ENCODE measurements at places on chromosomes 11 and 22.

DNA sequence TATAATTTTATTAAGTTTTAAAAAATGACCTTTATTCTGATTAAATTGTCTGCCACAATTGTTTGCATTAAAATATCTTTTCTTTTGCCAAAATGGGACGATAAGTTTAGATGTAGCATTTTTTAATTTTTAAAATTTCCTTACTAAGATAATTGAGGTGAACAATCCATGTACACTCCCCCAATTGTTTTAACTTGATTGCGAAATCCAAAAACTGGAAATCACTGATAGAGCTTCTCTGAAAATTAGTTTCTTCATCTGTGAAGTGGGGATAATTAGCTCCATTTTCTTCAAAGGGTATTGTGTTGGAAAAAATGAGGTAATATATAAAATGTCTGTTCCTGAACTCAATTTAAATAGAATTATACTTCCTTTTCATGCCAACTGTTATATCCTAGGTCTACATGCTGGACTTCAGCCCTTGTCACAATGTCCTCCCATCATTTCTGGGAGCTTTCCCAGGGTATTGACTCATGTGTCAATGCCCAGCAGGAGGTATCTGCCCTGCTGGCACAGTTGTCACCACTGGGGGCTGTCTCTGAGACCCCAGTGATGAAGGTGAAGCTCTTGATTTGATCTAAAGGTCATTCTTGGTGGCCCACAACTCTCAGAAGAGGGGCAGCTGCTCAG, 28.7 kb upstream of the NAV2 start:
- DNase-seq = no peak

DNA sequence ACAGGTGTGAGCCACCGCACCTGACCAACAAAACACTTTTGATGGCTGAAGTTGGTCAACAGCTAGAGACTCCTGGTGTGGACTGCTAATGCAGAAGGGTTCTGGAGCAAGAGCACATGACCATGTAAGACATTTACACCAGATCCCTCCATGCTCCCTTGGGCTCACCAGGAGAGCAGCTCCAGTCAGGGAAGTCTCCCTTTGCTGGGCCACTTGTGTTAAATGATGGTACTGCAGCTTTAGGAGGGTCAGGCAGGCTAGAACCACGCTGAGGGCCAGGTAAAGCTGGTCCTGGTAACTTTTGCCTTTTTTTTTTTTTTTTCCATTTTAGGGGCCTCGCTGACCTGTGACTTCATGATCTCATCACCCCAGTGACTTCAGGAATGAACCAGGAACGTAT, 146.4 kb downstream of the FBXO7 start:
- DNase-seq = no peak

- DNase-seq = no peak
Measured at GRCh38 chr11:106950067-106950491, 68.2 kb downstream of the GUCY1A2 start.

DNA sequence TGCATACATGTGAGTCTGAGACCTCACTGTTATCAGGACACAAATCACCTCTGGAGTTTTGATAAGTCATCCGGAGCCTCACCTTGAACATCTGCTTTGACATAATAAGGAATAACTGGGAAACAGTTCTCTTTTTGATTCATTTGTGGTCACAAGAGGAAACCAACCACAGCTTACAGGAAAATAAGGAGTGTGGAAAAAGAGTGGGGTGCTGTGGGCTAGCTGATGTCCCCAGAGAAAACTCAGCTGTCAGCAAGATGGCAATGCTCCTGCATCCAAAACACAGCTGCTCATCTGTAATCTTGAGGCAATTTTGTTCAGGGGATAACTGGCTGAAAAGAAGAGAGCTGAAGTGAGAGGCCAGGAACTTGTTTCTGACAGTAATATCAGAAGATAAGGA, 416.4 kb upstream of the SYN3 start:
- no peak for DNase-seq

DNA sequence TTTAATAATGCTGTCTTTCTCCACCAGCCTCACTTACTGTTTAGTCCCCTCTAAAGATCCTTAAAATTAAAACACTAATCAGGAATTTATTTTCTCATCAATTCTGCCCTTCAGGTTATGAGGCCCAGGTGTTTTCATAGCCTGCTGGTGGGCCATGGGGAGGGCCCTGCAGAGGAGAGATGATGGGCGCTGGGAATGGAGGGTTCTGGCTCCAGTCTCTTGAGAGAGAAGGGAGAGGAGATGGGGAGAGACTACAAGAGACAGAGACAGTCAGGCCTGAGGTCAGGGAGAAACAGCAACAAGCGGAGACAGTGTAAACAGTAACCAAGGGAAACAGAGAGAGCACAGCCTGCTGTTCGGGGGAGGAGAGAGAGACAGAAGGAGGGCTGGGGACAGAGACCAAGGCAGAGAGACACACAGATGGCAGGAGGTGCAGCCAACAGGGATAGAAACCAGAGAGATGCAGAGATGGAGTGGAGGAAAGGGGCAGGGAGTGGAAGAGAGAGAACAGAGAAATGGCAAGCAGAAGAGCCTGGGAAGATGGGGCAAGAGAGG, 187.3 kb upstream of the SYT13 start:
- DNase-seq = no peak

DNA sequence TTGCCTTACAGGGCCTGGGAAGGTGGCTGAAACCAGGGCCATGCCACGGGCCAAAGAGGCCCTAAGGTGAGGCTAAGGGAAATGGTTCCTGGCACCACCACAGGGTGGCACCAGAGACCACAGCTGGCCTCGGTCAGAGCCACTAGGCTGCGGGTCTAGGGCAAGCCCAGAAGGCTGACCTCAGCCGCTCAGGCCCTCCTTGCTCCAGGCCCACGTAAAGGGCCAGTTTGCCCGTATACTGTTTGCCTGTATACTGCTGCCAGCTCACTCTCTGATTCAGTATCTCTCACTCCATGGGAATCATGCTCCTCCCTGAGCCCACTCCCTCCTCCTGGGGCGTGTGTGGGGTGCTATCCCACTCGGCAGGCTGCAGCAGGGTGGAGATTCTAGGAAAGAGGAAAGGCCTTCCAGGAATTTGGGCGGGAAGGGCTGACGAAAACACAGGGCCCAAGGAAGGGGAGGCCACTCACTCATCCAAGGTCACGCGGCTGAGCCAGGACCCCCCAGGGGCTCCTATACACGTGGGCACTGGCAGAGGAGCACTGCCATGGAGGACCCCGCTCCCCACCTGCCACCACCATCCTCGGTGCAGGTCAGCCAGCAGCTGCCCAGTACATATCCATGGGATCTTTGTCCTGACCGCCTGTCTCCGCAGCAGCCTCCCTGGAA, 62.4 kb downstream of the NECTIN1 start:
- peak; percentile 69 for DNase-seq

DNA sequence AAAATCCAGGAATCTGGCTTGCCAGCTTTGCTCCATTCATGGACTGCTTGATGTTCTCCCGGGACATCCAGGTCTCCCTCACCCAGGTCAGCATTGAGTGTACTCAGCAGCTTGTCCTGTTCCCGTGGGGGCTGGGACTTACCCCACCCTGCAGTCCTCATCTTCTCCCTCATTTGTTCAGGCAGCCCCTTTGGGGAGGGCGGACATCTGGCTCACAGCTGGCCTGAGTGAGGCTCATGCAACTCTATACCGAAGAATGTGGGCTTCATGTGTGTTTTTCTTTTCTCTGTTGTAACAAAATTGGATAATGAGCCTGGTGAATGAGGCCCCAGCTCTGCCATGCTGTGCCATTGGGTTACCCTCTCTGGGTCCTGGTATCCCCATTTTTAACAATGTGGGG, 227.7 kb upstream of the TENM4 start:
- DNase-seq = no peak

DNA sequence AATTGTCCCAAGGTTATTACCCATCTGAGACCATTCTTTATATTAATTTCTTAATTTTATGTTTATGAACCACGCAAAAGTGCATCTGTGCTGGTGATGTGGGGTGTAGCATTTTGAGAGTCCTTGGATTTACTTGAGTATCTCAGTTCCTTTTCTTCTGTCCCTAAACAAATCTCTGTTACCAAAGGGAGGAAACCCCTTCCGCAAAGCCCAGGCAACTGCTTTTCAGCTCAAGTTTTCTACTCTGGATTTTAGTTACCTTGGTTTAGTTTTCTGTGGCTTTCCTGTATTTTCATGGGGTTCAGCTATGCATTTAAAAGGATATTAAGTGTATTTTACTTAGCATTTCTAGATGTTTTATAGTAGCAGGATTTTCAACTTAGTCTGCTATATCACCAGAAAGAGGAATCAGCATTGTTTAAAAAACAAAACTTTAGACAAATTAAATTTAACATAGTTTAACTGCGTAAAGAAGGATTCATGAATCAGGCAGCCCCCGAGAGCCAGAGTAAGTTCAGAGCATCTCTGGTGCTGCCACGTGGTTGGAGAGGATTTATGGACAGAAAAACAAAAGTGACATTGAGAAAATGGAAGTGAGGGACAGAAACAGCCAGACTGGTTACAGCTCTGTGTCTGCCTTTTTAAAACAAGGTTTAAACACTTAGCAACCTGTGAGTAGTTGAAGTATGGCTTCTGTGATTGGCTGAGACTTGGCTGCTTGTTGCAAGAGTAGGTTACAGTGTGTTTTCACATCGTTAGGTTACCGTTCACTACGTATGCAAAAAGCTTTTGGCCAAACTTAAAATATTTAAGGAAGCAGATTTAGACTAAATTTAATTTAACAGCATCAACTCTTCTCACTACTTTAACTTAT, 9.6 kb downstream of the ADM start:
- no peak for DNase-seq

GRCh38 chr11:64755681-64756361, 4.0 kb downstream of the PYGM start:
- no peak for DNase-seq

DNA sequence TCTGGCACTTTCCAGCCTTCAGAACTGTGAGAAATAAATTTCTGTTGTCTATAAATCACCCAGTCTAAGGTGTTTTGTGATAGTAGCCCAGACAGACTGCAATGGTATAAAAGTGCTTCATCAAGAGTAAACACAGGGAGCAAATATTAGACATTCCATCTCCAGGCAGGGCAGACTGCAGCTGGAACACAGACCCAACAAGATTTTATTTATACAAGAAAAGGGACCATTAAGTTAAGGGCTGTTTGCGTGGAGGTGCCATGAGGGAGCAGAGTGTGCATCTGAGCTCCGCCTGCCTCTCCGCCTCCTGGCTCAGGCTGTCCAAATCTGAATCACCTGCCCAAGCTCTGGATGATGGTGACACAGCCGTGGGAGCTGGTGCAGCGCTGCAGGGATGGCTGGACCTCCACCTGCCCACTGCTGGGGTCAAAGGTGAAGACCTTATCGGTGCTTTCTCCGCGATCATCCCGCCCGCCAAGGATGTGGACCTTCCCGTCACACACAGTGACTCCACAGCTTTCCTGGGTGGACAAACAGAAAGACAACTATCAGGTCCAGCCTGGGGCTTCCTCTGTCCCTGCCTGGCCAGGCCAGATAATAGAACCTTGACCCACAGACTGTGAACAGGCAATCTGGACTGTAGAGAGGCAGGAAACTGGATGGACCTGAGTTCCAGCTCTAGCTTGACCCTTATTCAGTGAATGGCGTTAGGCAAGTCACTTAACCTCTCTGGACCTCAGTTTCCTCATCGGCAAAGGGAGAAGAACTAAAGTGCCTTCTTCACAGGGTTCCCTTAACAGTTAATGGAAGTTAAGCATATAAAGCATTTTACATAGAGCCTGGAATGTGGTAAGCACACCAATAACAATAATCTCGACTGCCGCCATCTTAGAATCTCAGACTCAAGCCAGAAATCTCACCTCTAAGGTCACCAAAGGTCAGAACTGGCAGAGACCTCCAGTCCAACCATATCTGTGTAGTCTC, 10.5 kb downstream of the KLHL35 start:
- no peak for DNase-seq

GRCh38 chr11:97157221-97157740, 767.5 kb downstream of the JRKL start:
- no peak for DNase-seq

GRCh38 chr22:28105413-28105812, 186.4 kb upstream of the PITPNB start:
- DNase-seq = no peak

DNA sequence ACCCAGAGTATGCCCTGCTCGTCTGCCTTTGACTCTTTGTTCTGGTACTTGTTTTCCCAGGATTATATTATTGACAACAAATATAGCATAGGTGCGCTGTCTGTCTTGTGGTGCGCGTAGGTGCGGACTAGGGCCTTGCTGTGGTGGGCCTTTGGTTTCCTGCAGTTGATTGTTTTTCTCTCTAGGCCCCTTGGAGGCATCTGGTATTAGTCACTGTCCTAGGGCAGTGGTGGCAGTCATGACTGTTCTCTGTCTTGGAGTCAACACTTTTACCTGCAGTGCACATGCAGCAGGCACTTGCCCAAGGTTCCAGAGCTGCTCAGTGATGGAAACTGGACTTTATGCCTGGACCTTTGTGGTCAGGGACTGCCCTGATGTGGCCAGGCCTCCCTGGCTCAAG, 18.6 kb downstream of the PPP6R2 start:
- DNase-seq = no peak

- no peak for DNase-seq
Measured at GRCh38 chr11:8004008-8004407, 16.9 kb downstream of the EIF3F start.

DNA sequence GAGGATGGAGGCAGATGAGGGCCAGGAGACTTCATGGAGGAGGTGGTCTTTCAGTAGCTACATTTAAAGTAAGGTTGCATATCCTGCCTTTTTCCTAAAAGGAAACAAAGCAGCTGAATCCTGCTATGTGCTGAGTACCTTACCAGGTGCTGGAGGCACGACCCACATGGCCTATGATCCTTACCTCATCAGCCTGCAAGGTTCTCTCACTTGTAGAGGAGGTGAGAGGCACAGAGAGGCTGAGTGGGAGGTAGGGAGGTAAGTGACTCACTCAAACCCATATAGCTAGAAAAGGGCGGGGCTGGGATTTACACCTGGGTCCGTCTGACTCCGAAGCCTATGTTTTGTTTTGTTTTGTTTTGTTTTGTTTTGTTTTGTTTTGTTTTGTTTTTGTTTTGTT, 75.8 kb downstream of the BUD13 start:
- DNase-seq = no peak
